Thyroid gland (tissue), 4 donors: ENCODE measurements at places on chromosomes 16 and 17. TPM values are rescaled to one million over a fixed set of nuclear protein-coding genes. Genes with fewer than 3 reads are reported as not detected.

The G6PC1 gene
- total RNA-seq: not detected

The SEC14L5 gene
- total RNA-seq: 0.27 TPM

- peak; percentile 57 for DNase-seq
Observed at GRCh38 chr17:58531661-58532554, 17.5 kb upstream of the MTMR4 start.

GRCh38 chr16:2226918-2227317 is 3.5 kb downstream of the E4F1 start:
- no peak for DNase-seq

DNA sequence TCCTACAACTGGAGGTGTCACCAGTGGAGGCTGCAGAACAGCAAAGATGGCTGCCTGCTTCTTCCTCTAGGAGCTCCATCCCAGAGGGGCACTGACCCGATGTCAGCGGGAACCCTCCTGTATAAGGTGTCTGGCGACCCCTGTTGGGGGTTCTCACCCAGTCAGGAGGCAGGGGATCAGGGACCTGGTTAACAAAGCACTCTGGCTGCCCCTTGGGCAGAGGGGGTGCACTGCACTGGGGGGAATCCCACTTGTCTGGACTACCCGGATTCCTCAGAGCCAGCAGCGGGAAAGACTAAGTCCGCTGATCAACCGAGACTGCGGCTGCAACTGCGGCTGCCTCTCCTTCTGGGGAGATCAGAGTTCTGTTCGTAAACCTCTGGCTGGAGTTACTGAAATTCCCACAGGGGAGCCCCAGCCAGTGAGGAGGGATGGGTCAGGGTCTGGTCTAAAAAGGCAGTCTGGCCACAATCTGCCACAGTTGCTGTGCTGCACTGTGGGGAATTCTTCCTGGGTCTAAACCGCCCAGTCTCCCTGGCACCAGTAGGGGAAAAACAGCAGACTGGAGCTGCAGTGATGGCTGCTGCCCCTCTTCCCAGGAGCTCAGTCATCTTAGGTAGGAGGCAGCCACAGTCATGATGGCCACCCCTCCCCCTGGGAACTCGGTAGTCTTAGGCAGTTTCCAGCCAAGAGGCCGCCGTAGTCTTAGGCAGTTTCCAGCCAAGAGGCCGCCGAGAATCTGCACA is 213.4 kb downstream of the CYB561 start:
- no peak for DNase-seq

The AOC2 gene
- 0.93 TPM for total RNA-seq

GRCh38 chr16:58515871-58516767 is 802 bp downstream of the SETD6 start:
- DNase-seq: peak; percentile 65

The DHODH gene
- 8.9 TPM for total RNA-seq

The TBC1D3B gene
- total RNA-seq: 3.9 TPM

The SSH2 gene
- total RNA-seq: 38.6 TPM

- no peak for DNase-seq
Observed at GRCh38 chr16:2524339-2524938, 4.3 kb downstream of the AMDHD2 start.

DNA sequence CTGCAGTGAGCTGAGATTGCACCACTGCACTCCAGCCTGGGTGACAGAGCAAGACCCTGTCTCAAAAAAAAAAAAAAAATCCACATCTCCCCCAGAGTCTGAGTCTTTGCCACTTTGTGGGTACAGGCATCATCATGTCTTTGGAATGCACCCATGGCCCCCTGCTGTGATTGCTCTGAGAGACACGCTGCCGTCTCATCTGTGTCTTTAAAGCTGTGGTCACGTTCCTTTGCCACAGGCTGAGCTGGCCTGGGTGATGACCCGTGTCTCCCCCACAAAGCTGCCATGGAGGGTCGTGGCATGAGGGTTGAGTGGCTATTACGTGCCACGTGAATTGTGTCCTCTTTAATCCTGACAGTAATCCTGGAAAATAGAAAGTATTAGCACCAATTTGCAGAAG is 20.2 kb downstream of the CRISPLD2 start:
- peak; percentile 65 for DNase-seq
